Dermis blood vessel endothelial cell (primary cell): ENCODE measurements at places on chromosomes 6 and 20. TPM values are rescaled to one million over a fixed set of nuclear protein-coding genes. Genes with fewer than 3 reads are reported as not detected.

OXT gene
- not detected in 2 replicates for total RNA-seq

XRN2 gene
- total RNA-seq: 97.5 and 121 TPM in 2 replicates

- DNase-seq: no peak
These were observed 147.5 kb downstream of the THBS2 start for GRCh38 chr6:169106176-169106575.

DNA sequence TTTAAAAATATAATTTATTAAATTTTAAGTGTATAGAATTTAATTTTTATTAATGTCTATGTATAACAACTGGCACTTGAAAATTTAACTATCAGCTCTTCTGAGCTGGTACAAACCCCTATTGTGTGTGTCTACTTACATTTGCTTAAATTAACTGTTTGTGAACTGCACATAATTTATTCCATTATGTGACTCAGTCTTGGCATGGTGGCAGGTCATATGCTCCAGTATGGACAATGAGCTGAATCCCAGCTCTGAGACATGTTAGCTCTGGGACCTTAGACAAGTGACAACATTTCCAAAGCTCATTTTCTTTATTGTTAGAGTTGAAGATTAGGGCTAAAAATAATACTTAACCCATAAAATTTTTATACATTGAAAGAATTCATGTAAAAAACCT, 526.1 kb upstream of the MARCKS start:
- no peak for DNase-seq

GRCh38 chr6:958488-958887, 265.5 kb upstream of the EXOC2 start:
- DNase-seq: no peak

FAM83C gene
- not detected in 2 replicates for total RNA-seq

GUCA1A gene
- total RNA-seq: not detected in 2 replicates

GRCh38 chr20:49398401-49399144, 83.9 kb downstream of the KCNB1 start:
- no peak for DNase-seq

DNA sequence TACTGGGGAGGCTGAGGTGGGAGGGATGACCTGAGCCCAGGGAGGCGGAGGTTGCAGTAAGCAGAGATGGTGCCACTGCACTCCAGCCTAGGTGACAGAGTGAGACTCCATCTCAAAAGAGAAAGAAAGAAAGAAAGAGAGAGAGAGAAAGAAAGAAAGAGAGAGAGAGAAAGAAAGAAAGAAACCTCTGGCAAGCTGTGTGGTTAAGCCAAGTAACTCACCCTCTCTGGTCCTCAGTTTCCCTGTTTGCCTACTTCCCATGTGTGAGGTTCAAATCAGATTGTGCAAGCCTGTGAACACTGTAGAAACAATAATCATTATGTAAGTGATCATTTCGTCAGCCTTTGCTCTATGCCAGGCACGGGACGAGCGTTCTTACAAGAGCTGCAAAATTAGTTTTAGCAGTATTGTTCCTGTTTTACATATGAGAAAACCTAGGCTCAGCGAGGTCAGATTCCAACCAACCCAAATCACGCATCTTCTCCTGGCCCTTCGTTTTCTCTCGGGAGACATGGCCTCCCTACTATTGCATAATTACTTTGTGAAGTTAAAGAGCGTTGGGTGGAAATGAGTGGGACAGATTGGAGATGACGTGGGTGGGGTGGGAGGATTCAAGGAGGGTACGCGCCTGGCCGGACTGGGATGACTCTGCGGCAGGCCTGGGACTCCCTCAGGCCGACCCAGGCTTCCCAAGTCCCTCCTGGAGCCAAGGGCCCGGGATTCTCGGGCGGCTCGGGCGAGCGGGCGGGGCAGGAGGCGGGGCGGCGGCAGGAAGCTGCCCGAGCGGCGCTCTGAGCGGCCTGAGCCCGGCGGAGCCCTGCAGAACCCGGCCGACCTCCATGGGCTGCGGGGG, at the start of gene SNX21:
Gene SNX21, plus strand, starts transcription at position 770 of the 853 bp plus-strand sequence. CDS start 121 bp downstream, outside the sequence.
- DNase-seq: peak; percentile 89

TFAP2A gene
- under 0.01 and 0.05 TPM in 2 replicates for total RNA-seq

GRCh38 chr6:17096096-17096495, 5.8 kb upstream of the STMND1 start:
- DNase-seq: no peak

GRCh38 chr6:44920952-44921491, 407.1 kb upstream of the RUNX2 start:
- DNase-seq: no peak

DNA sequence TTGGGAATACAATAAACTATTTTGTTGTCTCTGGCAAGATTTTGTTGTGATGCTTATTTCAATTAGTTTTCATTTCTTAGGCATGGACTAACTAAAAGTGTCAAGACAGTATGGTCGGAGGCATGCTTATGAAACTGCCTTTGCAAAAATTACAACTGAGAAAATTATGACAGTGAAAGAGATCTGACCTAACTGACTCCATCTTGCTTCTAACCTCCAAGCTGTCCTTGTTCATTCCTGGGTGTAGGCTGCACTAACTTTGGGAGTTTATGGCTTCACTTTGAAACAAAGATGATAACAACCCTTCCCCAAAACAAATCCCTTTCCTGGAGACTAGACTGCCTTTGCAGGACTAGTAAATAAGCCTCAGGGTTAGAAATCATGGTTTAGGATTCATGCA, 4.1 kb upstream of the SHLD1 start:
- no peak for DNase-seq

DNA sequence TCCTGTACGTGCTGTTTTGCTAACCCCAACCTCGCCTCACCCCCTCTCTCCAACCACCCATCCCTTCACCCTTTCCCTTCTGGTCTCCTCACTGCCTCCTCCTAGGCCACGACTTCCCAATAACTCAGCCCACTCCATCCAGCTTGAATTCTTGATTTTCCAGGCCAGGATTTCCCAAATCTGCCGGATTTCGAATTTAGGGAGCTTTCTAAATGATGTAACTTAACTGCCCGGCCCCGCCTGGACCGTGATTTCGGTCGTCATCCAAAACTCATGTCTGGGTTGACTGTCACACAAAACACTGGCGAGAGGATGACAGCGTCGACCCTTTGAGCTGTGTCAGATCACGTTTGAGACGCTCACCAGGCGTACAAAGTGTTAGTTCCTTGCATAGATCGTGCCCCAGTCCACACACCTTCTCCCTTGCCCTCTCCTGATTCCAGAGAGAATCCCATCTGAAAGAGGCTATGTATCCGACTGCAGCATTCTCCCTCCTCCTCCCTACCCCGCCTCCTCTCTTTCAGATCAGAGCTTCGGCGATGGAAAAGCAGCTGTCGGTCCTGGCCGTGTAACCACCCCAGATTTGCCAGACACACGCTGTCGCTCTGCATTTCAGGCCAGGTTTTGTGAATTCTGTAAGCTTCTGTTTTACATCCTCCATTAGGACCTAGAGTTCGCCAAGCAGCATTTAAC, 168.2 kb downstream of the GPX5 start:
- DNase-seq: no peak

- no peak for DNase-seq
These were observed 2.2 kb upstream of the CCDC167 start for GRCh38 chr6:37501632-37502491.

DNA sequence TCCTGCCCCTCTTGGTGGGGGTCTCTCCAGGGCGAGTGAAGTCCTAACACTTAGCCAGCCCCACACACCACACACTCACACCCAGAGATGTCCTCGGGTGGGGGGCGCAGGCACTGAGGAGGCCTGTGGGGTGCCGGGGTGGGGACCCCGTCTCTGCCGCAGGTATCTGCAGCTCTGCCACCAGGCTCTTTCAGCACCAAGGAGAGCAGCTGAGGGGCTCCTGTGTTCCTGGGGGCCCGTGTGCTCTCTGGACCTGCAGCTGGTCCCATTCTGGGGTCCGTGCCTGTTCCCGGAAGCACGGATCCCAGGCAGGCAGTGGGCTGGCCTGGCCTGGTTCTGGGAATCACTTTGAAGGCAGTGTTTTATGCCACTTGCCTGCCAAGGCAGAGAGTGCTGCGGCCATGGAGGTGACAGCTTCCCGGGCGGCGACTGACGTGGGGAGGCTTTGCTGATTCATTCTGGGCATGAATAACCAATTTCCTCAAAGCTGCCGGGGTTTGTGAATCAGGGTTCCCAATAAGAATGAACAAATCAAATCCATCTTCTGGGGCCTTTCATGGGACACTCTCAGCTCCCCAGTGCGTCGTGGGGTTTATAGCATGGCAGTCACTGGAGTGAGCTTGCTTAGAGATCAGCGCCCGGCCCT, 54.4 kb upstream of the SLCO4A1 start:
- peak; percentile 33 for DNase-seq

DNA sequence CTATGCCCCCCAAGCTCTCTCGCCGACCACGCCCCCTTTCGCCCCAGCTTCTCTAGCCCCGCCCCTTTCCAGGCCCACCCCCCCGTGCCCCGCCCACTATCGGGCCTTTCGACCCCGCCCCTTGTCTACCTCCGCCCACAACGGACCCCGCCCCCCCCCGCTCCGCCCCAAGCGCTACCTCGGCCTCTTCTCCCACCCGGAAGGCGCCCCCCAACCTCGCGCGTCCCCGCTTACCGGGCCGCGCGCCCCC, 200 bp downstream of the ZBTB22 start:
- DNase-seq: no peak

PGC gene
- not detected in 2 replicates for total RNA-seq

RPP40 gene
- 13.4 and 15.0 TPM in 2 replicates for total RNA-seq

GRCh38 chr6:159821122-159821521, 21.0 kb downstream of the PNLDC1 start:
- DNase-seq: no peak

DNA sequence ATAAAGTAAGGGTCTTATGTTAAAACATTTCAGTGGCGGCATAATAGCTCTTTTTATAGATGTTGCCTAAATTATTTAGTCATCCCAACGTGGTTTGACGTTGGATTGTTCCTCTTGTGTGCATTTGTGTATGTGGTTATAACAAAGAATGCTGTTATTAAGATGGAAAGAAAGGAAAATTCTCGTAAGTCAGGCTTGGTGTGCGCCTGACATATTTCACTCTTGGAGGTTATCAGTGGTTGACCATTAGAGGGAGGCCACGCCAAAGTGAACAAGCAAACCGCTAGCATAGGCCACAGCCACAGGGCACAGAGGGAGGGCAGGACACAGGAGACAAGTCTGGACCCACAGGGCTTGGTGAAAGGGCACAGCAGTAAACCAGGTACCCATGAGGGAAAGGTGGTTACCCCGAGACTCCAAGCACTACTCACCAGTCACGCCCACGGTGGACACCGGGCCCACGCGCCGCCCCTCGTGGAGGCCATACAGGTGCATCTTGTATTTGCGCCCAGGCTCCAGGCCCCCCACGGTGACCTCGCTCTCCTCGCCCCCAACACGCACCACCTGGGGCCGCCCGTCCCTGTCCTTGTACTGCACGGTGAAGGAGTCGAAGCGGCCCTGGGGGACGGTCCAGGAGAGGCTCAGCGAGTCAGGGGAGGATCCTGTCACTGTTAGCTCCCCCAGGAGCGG, 22.9 kb downstream of the CYP21A2 start:
- DNase-seq: no peak
